HT1080 (cell line): ENCODE measurements at places on chromosomes 6 and 20. TPM values are rescaled to one million over a fixed set of nuclear protein-coding genes. Genes with fewer than 3 reads are reported as not detected.

CST4 gene
- total RNA-seq = not detected in 2 replicates

EPHA7 gene
- 0.03 TPM in 1 of 2 replicates, not detected in the other for total RNA-seq

BPIFB1 gene
- not detected in 2 replicates for total RNA-seq

PTCHD4 gene
- 9.0 and 11.9 TPM in 2 replicates for total RNA-seq

KHDC1L gene
- not detected in 2 replicates for total RNA-seq

SLC17A4 gene
- not detected in 2 replicates for total RNA-seq

DHX16 gene
- 50.2 and 55.5 TPM in 2 replicates for total RNA-seq

PBOV1 gene
- not detected in 2 replicates for total RNA-seq

ADAM33 gene
- total RNA-seq = not detected in 2 replicates

DAAM2 gene
- total RNA-seq = 1.6 and 1.7 TPM in 2 replicates

ZNF133 gene
- total RNA-seq = 8.6 and 8.9 TPM in 2 replicates

BPIFB2 gene
- not detected in 2 replicates for total RNA-seq

STMND1 gene
- not detected in 2 replicates for total RNA-seq

MOXD1 gene
- total RNA-seq = 4.0 and 6.1 TPM in 2 replicates

SIM1 gene
- not detected in 2 replicates for total RNA-seq

TMEM244 gene
- total RNA-seq = not detected in 2 replicates

GABBR1 gene
- 5.4 and 10.4 TPM in 2 replicates for total RNA-seq

MROH8 gene
- total RNA-seq = 1.5 and 3.3 TPM in 2 replicates

SLC35F1 gene
- 0.05 and 0.07 TPM in 2 replicates for total RNA-seq

SLC17A3 gene
- not detected in 2 replicates for total RNA-seq

FBXO5 gene
- 32.1 and 38.7 TPM in 2 replicates for total RNA-seq

PKIB gene
- 0.23 and 1.3 TPM in 2 replicates for total RNA-seq

RSPO3 gene
- total RNA-seq = 0.10 and 0.11 TPM in 2 replicates

GSTA1 gene
- total RNA-seq = not detected in 2 replicates

CCND3 gene
- 44.5 and 53.6 TPM in 2 replicates for total RNA-seq

ZFP57 gene
- not detected in 2 replicates for total RNA-seq

TMEM74B gene
- 0.29 and 0.50 TPM in 2 replicates for total RNA-seq

SEL1L2 gene
- total RNA-seq = not detected in 2 replicates

SULF2 gene
- total RNA-seq = 5.6 and 6.6 TPM in 2 replicates

EYA4 gene
- total RNA-seq = 18.5 and 23.7 TPM in 2 replicates

HDGFL1 gene
- not detected in 2 replicates for total RNA-seq

OR2H2 gene
- total RNA-seq = not detected in 2 replicates

PRRT1 gene
- 0.37 TPM in 1 of 2 replicates, not detected in the other for total RNA-seq

PMEPA1 gene
- 6.3 and 7.9 TPM in 2 replicates for total RNA-seq

B3GALT4 gene
- 1.2 TPM in 2 replicates for total RNA-seq

CTAGE9 gene
- not detected in 2 replicates for total RNA-seq

SRSF12 gene
- not detected in 2 replicates for total RNA-seq

PXT1 gene
- total RNA-seq = not detected in 2 replicates

BCAS1 gene
- 0.06 and 0.07 TPM in 2 replicates for total RNA-seq

CRISP3 gene
- not detected in 2 replicates for total RNA-seq

PNLDC1 gene
- not detected in 2 replicates for total RNA-seq

TP53TG5 gene
- not detected in 2 replicates for total RNA-seq

SLC26A8 gene
- 0.26 and 0.27 TPM in 2 replicates for total RNA-seq

REM1 gene
- total RNA-seq = not detected in 2 replicates

TNFRSF21 gene
- 35.5 and 47.5 TPM in 2 replicates for total RNA-seq

PKHD1 gene
- total RNA-seq = not detected in 2 replicates

PEX6 gene
- 21.2 and 25.4 TPM in 2 replicates for total RNA-seq

CCDC170 gene
- not detected in 2 replicates for total RNA-seq

FGD2 gene
- 0.08 TPM in 1 of 2 replicates, not detected in the other for total RNA-seq

MDC1 gene
- total RNA-seq = 11.0 and 12.9 TPM in 2 replicates
